Activated naive CD4-positive, alpha-beta T cell treated with anti-CD3 and anti-CD28 coated beads for 36 hours (primary cell): ENCODE measurements at places on chromosomes 5 and 9. TPM values are rescaled to one million over a fixed set of nuclear protein-coding genes. Genes with fewer than 3 reads are reported as not detected.

The SH3TC2 gene
- not detected for total RNA-seq

DNA sequence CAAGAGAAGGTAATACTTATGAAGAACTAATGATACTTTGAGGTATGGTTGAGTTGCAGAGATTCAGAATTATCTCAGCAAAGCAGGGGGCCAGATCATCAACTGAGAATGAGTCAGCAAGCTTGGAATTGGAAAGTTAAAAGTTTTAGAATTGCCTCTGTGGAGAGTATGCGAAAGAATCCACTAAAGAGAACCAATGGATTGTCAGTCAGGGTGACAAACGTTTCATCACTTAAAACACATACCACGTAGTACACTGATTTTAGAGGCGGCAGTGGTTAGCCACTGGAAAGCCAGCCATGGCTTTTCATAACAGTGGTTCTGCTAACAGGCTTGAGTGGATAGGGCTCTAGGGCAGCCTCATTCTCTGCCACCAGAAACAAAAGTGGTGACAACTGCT, 30.7 kb downstream of the AOPEP start:
- no peak for DNase-seq

- DNase-seq, result no peak
Observed at GRCh38 chr9:88975966-88976889, 15.0 kb upstream of the S1PR3 start.

DNA sequence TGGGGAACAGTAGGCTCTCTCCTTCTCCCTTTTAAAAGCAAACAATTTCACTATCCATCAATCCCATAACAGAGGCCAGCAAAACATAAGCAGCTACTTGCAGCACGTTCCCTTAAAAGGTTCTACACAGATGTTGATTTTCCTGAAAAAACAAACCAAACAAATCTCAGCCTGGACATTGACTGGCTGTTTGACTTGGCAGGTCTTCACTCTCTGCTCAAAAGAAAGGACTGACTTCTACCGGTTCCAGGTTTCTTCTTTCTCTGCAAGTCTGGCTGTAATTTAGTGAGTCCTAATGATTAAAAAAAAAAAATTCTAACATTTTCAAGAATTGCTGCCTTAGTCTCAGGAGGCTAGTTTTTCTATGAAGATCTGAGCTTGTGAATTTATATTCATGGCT, 203.1 kb upstream of the EFNA5 start:
- no peak for DNase-seq

- DNase-seq, result no peak
Observed at GRCh38 chr9:111023128-111023527, 15.1 kb downstream of the LPAR1 start.

DNA sequence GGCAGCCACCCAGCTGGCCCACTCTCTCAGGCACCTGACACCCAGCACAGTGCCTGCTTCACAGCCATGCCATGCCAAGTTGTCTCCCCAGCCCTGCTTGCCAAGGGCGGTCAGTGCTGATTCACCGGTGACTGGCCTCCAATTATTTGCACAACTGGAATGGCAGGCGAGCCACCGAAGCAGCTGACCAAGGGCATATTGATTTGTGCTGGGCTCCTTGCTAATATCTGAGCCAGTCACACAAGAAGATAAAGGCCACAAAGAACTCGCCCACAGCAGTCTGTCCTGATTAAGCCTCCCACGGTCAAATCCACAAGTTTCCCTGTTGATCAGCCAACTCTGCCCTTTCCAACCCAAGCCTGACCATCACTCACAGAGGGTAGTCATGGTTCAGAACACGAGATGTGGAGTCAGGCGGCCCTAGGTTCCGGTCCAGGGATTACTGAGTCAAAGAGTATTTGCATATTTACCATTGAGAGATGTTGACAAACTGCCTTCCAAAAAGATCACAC, 6.4 kb upstream of the EEIG1 start:
- no peak for DNase-seq

GRCh38 chr5:168316139-168316578, 24.7 kb downstream of the WWC1 start:
- DNase-seq, result no peak

The IL3 gene
- total RNA-seq, result not detected

DNA sequence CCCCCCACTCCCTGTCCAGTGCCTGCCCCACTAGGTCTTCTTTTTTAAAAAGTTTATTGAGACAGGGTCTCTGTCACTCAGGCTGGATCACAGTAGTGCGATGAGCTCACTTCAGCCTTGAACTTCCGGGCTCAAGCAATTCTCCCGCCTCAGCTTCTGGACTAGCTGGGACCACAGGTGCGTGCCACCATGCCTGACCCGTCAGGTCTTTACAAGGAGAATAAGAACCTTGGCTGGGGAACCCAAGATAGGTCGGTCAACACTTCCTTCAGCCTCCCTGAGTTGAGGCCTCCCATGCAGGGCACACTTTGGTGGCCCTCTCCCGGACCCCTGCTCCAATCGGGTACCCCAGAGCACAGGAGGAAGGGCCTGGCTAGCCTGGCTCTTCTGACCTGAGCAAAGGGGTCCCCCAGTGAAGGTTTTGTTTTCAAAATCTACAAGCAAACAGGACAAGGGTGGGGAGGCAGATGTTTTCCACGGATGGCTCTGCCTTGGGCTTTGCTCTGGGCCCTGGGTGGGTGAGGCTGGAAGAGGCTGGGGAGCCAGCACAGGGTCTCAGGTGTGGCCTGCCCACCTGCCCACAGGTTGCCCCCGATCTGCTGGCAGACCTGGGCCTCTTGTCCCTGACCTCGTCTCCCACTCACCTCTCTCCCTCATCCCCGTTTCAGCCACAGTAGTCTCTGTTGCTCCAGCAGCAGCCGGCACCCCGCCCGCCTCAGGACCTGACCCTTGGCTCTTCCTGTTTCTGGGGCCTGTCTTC, 108.7 kb upstream of the PHYKPL start:
- no peak for DNase-seq

- DNase-seq, result no peak
Observed at GRCh38 chr5:72248410-72248981, 71.5 kb downstream of the MRPS27 start.

- DNase-seq, result no peak
Observed at GRCh38 chr5:167294882-167295680, 996.4 kb upstream of the WWC1 start.

GRCh38 chr5:170144286-170145023, 38.8 kb downstream of the FOXI1 start:
- DNase-seq, result no peak

The BAAT gene
- total RNA-seq, result not detected

The ANKRD18B gene
- 1.6 TPM for total RNA-seq

DNA sequence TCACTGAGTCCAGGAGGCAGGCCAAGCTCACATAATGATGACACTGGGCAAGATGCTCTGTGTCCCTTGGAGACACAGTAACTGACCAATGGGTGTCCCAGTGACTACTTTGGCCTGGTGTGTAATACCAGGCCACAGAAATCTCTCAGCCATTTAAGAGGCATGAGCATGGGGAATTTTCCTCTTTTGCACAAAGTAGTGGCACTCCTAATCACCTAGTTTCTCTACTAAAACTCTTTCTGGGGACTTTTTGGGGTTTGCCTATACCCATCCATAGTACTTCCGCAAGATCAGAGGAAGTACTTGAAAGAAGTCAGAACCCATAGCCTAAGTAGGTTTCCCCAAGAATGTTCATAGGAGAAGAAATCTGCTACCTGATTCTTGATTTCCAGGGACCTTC, 161.9 kb downstream of the ARSB start:
- no peak for DNase-seq

The TMEM252 gene
- total RNA-seq, result not detected
